ENCODE measurements at places on chromosomes 4 and X.

DNA sequence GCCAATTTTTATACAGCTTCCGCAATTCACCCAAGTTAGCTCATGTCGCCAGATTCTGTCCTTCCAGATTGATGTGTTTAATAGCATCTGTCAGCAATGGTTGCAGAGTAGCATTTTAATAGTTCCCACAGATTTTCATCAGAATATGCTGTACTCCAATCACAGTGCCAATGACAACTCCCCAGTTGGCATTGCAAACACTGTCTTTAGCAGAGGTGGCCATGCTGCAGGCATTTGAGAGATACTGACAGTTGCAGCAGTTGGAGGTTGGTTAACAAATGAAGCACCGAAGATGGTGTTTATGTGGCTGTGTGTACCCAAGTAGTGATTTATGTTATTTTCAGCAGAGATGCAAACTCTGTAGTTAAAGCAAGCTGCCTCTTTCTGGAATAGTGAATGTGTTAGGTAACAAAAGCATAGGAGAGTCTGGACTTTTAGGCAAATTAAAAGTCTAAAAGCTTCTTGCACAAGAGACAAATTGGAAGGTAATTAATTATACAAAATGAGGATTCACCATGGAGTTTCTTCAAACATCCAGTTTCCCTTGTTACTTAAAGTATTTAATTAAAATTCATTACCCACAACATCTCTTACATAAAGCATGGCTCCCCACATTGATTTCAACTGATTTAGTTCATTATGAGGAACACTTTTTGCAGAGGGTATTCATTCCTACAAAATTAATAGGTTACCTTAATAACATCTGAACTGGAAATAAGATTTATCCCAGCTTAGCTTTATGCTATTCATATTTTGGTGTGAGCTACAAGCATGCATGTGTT is 65.2 kb downstream of the PARM1 start:
- DNase-seq = no peak

GRCh38 chr4:106753426-106753825 is 282.7 kb downstream of the DKK2 start:
- DNase-seq = no peak

DNA sequence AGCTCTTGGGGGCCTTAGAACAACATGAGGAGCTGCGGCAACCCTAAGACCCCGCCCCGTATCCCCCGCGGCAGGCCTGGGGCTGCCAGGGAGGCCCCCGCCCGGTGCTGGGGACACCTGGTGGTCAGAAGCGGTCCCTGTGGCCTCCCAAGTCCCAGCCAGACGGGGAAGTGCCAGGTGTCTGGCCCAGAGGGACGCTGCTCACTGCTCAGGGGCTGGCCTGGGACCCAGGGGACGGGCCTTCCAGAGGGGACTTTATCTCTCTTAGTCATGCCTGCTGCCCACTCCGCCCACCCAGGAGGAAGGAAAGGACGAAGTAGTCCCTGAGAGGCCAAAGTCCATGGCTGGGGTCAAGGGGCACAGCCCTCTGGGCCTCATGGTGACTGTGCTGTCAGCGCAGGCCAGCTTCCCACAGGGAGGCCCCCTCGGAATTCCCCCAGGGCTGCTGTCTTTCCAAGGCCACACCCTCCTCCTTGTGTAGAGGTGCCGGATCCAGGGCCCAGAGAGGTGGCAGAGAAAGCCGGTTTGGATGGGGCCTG is 31.0 kb upstream of the HTRA3 start:
- no peak for DNase-seq

DNA sequence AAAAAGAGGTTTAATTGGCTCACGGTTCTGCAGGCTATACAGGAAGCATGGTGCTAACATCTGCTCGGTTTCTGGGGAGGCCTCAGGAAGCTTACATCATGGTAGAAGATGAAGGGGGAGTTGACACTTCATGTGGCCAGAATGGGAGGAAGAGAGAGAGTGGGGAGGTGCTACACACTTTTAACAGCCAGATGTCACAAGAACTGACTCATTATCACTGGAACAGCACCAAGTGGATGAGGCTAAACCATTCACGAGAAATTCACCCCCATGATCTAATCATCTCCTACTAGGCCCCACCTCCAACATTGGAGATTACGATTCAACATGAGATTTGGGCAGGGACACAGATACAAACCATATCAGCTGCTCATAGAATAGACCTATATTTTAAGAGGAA is 255.8 kb downstream of the OPHN1 start:
- no peak for DNase-seq

GRCh38 chr4:5801696-5802095 is 90.7 kb downstream of the EVC start:
- DNase-seq = no peak

DNA sequence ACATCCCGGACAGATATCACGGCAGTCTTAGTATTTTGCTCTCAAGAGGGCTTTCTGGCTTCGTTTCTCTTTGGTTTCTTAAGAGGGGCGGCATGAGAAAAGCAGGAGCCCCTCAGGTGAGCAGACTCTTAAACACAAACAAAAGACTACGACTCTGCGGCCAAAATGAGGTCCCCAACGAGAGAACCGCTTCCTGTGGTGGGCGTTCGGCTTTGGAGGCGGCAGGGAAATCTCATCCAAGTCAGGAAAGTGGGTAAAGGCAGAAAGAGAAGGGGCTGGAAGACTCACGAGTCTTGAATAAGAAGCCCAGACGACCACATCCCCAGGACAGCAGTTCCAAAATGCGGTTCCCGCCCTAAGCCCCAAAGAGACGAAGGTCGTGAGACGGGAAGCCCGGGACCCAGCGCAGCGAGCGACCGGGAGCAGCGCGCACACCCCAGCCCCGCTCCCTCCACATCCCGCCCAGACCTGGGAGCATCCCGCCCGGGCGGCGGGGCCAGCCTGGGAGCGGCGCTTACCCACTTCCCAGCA is 409 bp downstream of the UGDH start:
- no peak for DNase-seq

DNA sequence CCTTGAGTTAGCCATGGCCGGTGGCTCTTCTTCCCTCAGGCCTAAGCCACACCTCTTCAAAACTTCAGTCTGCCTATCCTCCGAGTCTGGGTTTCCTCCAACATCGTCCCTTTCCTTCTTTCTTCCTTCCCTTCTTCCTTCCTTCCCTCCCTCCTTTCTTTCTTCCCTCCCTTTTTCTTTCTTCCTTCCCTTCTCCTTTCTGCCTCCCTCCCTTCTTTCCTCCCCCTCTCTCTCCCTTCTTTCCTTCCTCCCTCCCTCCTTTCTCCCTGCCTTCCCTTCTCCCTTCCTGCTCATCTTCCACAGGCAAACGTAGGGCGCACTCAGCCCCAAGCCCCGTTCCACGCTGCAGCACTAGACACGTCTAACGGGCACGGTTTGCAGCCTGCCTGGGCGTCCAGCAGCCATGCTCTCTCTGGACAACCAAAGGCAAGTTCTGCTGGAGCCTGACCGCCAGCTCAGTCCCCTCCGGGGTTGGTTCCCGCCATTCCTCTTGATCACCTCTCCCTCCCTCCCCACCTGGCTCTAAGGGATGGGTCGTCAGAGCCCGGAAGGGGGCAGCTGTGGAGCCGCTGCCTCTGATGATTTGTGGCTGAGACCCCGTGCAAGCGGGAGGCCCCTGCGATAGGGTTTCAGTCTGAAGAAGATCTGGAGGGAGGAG is 34.1 kb upstream of the CLDN24 start:
- no peak for DNase-seq

- DNase-seq = no peak
These were observed 15.8 kb upstream of the SLC25A4 start for GRCh38 chr4:185127021-185127925.

DNA sequence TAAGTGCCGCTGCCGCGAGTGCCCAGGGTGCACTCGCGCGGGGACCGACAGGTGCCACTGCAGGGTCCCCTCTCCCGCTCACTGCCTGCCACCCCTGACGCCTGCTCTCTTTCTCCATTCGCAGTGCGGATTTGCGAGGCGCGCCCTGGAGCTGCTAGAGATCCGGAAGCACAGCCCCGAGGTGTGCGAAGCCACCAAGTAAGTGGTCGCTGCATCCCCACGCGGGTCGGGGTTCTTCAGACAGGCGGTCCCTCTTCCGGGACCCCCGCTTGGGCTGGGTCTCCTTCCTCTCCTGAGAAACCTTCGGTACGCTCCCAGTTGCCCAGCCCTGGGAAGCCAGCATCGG is 547 bp downstream of the GUCY1A1 start:
- DNase-seq = no peak

GRCh38 chr4:7441201-7441600 is 6.5 kb upstream of the PSAPL1 start:
- no peak for DNase-seq
